ENCODE measurements at places on chromosomes 13 and 19.

GRCh38 chr13:29964181-29964845 lies 113.9 kb upstream of the UBL3 start:
- DNase-seq = no peak

DNA sequence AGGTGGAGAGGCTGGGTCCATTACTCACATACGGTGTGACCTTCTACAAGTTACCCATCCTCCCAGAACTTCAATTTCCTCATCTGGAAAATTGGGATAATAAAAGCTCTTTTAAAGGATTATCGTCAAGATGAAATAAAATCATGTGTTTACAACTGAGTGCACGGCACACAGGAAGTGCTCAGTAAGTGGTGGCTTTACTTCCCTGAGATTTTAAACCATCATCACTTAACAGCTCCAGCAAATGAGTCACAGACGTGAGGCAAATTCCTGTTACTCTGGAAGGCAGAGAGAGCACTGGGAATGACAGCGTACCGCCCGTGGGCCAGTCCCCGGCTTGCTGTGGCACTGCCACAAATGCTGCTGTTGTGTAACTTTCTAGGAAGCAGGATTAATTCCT lies 64.1 kb downstream of the MRPL57 start:
- DNase-seq = no peak

DNA sequence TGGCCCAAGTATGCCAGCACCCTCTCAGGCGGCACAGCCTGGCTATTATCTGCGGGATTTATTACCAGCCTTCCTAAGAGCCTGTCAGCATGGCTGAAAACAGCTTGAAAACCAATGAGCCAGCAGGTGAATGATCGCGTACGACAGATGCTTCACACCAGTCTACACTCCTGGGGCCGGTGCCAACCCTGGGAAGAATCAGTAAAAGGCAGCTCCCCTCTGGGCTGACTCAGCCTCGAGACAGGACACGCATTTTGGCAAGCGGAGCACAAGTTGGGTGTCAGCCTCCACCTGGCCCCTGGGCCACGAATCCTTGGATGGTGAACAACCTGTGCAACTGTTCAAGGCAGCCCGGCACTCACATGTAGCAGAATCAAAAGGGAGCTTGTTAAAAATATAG lies 15.6 kb downstream of the EMP3 start:
- DNase-seq = no peak

DNA sequence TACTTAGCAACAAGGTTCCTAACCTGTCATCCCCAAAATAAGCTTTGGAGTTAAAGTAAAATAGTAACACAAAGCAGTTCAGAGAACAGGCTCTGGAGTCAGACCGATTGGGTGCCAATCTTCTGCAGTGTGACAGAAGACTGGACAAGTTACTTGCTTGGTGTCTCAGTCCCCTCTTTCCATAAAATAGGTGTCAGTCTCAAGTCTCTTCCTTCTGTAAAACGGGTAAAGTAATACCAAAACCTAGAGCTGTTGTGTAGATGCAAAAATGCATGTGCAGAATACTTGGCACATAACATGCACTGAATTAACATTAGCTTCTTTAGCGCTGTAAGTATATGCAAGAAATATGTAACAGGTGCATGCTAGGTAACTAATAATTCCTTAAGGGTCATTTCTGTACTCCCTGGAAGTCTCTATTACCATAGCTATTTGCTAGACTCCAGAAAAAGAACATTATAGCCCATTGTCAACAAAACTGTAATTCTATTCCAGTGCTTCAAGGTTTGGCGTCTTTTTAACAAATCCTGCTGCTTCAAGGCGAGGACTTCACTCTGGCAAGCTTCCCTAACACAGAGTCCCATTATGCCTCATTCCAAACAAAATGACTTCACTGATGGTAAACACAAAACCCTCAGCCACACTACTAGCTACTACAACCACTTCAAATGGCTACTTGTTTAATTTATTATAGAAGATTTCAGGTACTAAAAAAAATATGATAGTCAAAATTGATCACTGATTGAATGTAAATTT lies 32.8 kb downstream of the ELF1 start:
- no peak for DNase-seq

DNA sequence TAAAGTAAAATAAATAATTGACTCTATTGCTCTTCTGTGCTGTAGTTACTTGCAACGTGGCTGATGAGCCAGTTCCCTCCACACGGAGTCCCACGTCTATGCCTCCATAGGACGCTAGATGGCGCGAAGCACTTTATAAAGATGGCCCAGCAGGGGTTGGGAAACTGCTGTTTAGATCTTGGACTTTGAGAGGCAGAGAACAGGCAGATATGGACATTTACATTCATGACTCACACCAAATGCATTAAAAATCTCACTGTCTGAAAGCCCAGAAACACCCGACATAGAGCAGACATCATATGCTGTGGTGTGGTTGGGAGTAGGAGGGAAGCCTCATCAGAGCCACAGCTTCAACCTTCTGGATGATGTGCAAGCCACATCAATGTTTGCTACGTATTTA lies 643.1 kb upstream of the ARGLU1 start:
- DNase-seq = no peak

GRCh38 chr19:45327404-45328143 lies 4.9 kb upstream of the CKM start:
- no peak for DNase-seq

DNA sequence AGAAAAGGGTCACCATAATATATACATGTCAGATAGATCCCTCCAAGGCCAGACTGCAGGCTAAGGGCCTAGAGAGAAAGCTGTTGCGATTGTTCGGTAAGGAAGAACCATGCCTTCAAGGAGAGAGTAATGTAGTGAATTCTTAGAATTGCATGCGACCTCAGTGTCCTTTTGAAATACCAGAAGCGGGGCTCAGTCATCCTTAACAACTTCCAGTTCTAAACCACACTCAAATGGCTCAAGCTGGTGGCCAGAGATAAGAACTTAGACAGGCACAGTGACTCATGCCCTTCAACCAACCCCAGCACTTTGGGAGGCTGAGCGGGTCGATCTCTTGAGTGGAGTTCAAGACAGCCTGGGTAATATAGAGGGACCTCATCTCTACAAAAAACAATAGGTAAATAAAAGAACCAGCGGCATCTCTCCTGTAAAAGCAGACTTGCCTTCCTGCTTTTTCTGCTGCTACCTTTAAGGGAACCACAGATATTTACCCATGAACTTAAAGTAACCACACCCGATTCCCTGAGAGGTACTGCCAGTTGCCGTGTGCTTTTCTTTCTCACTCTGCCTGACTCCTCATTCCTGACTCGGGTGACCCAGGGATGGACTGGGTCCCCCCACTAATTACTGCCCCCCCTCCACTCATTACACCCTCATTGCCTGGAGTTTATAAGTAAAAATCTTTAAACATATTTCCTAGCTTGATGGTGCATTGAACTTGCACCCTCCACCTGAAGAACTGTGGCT lies 15.4 kb upstream of the SIGLEC6 start:
- no peak for DNase-seq

DNA sequence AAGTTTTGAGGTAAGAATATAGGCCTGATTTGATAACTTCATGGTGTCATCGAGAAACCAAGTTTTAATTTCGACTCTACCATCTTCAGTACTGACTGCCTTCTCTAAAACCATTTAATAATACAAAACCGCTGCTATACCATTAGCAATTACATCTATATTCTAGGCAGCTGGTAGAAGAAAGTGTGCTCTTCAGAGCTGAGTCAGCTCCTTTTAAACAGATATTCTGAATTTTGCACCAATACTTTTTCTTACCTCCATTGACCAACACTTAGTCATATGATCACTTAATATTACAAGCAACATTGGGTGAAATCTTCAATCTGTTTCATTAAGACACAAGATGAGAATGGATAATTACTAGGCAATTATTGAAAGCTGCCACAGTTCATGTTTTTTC lies 1667.8 kb downstream of the PCDH9 start:
- DNase-seq = no peak

GRCh38 chr19:34838753-34839431 lies 65.9 kb upstream of the ZNF599 start:
- no peak for DNase-seq

GRCh38 chr13:66405908-66406802 lies 824.0 kb downstream of the PCDH9 start:
- no peak for DNase-seq

- no peak for DNase-seq
Measured at GRCh38 chr13:112218416-112218815, 151.5 kb downstream of the SOX1 start.

- no peak for DNase-seq
Measured at GRCh38 chr13:97329331-97329730, 104.6 kb upstream of the RAP2A start.

- DNase-seq = no peak
Measured at GRCh38 chr19:13796301-13797057, 1.2 kb downstream of the ZSWIM4 start.

DNA sequence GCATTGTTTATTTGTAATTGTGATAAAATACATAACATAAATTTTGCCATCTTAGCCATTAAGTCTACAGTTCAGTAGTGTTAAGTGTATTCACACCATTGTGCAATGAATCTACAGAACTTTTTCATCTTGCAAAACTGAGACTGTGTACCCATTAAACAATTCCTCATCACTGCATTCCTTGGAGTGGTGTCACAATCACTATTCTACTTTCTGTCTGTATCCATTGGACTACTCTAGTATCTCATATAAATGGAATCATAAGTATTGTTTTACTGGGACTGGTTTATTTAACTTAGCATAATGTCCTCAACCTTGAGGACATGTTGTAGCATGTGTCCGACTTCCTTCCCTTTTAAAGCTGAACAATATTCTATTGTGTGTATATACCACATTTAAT lies 36.8 kb downstream of the UFM1 start:
- no peak for DNase-seq

All from activated CD4-positive, CD25-positive, alpha-beta regulatory T cell (primary cell).